ENCODE measurements at places on chromosomes 7 and 10.

- DNase-seq, result no peak
These were observed 26.2 kb downstream of the IKZF1 start for GRCh38 chr7:50330696-50331095.

- DNase-seq, result no peak
These were observed 47.7 kb upstream of the NRP1 start for GRCh38 chr10:33382216-33382600.

DNA sequence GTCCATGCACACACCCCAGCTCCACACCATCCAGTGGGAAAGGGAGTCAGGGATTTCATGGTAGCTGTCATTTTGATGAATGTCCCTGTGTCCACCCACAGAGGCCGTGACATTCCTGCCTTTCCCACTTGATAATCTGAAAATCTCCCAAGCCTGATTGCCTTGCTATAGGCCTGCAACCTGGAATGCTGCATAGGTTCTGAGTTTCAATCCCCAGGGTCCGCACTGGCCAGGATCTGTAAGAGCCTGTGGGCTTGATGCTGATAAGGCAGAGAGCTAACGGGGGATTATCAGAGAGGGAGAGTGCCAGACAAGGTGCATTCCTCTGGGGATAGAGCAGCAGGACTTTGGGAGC lies 57.5 kb downstream of the RBM20 start:
- DNase-seq, result no peak

- no peak for DNase-seq
These were observed 738.8 kb upstream of the POT1 start for GRCh38 chr7:125668321-125668993.

- no peak for DNase-seq
These were observed 204.7 kb downstream of the TAX1BP1 start for GRCh38 chr7:27944643-27945042.

DNA sequence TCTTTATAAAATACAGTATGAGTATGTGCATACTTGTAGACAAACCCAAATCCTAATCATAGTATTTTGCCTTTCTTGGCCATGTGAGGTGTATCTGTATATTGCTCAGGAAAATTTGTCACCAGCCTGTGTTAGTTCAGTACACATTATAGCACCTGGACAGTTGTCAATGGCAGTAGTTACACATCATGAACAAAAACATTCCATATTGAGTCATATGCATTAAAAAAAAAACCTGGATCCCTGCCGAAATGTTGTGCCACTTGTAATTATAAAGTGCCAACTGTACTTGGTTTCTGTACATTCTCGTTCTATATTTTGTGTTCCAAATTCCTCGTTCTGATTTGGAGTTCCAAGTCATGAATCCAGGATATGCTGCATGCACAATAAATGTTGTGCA lies 410.4 kb downstream of the INHBA start:
- DNase-seq, result no peak

- DNase-seq, result no peak
These were observed 489.7 kb upstream of the CELF2 start for GRCh38 chr10:10527861-10528562.

- no peak for DNase-seq
These were observed 9.4 kb downstream of the CLDN12 start for GRCh38 chr7:90412458-90413184.

GRCh38 chr7:89385411-89385810 lies 589.9 kb upstream of the TEX47 start:
- no peak for DNase-seq

DNA sequence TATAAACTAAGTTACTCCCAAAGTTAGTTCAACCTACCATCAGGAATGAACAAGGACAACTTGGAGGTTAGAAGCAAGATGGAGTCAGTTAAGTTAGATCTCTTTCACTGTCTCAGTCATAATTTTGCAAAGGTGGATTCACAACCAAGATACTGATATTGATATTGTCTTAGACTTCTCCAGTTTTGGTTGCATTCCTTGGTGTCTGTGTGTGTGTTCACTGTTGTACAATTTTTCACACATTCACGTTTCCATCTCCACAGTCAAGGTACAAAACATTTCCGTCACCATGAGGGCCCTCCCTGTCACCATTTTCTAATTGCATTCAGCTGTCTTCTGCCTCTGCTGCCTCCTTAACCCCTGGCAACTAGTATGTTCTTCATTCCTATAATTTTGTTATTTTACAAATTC lies 41.1 kb downstream of the AKR1E2 start:
- no peak for DNase-seq

- no peak for DNase-seq
These were observed 12.0 kb upstream of the CRYGN start for GRCh38 chr7:151451626-151452571.

GRCh38 chr10:5284311-5285057 lies 80.3 kb upstream of the UCN3 start:
- DNase-seq, result peak; percentile 50

DNA sequence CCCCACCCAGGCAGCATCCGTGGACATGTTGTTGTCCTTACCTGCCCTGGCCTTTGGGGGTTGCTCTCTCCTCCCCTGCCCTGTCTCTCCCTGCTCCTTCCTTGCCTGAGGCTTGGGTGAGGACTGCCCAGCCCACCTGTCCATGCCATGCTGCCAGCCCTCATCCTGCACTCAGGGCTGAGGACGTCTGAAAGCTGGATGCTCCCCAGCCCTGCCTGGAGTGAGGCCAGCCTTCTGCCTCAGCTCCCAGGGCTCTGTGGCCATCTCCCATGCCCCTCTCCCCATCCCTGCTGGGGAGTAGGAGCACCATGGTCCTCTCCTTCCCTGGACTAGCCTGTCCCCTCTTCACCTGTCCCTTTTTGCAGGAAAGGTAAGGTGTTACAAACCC lies 68.4 kb downstream of the RAMP3 start:
- DNase-seq, result no peak

GRCh38 chr7:22787951-22788350 lies 34.7 kb downstream of the TOMM7 start:
- DNase-seq, result no peak

- no peak for DNase-seq
These were observed 331.4 kb downstream of the CCSER2 start for GRCh38 chr10:84659497-84660439.

- no peak for DNase-seq
These were observed 15.6 kb downstream of the ALDH18A1 start for GRCh38 chr10:95640891-95641315.

DNA sequence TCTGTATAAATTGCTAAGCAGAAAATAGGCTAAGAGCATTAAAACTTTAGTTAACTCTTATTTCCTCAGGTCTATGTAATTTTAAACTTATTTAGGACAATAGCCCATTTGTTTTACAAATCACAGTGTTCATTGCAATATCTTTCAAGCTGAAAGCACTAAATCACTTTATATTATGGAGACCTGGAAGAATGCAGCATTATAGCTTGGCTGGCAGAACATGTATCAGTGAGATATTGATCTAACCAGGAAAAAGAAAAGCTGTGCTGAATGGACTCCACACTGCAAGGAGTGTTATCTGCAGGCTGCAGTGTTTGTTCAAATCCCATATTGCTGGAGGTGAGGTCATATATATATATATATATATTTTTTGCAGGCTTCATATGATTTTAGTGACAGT lies 517.5 kb downstream of the NRG3 start:
- no peak for DNase-seq

DNA sequence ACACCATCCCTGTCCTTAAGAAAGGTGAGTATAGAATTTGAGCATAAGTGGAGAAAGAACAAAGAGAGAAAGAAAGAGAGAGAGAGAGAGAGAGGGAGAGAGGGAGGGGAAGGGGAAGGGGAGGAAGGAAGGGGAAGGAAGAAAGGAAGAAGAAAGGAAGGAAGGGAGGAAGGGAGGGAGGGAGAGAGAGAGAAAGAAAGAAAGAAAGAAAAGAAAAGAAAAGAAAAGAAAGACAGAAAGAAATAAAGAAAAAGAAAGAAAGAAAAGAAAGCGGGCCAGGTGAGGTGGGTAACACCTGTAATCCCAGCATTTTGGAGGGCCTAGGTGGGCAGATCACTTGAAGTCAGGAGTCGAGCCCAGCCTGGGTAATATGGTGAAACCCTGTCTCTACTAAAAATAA lies 19.9 kb downstream of the CCL24 start:
- DNase-seq, result no peak

Measured in CD4-positive, alpha-beta T cell treated with Interferon alpha-2 for 1 hour (primary cell).